Fibroblast of skin of right biceps (primary cell): ENCODE measurements at places on chromosomes 3 and 15.
A peak's percentile ranks its signal among the peaks of the same experiment; 100 is the strongest.

DNA sequence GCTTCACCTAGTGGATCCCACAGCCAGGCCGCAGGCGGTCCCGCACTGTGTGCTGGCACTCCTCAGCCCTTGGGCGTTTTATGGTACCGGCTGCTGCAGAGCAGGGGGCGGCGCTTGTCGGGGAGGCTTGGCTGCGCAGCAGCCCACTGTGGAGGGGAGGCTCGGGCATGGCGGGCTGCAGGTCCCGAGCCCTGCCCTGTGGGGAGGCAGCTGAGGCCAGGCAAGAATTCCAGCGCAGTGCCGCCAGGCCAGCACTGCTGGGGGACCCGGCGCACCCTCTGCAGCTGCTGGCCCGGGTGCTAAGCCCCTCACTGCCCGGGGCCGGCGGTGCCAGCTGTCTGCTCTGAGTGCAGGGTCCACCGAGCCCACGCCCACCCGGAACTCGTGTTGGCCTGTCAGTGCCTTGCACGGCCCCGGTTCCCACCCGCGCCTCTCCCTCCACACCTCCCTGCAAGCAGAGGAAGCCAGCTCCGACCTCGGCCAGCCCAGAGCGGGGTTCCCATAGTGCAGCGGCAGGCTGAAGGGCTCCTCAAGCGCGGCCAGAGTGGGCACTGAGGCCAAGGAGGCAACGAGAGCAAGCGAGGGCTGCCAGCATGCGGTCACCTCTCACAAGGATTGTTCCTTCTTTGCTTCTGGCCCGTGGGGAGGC is 435.0 kb upstream of the ATP10A start:
- no peak for DNase-seq

DNA sequence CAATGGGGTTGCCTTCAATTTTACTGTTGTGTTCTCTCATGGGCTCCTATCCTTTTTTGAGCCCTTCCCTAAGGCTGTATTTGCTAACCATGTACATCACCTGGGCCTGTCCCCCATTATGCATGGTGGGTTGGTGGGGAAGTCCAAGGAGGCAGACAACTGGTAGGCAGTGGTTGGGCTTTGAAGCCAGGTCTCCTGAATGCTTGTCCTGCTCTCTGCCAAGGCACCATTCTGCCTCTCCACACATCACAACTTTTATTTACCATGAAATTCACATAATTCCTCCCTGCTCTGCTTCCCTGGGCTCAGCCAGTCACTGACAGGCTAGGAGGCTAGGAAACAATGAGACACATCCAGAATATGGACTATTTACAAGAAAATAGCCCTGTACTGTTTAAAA is 41.0 kb upstream of the COPB2 start:
- DNase-seq = peak; percentile 3

GRCh38 chr3:151016478-151016795 is 43.9 kb upstream of the CLRN1 start:
- peak; percentile 77 for DNase-seq

DNA sequence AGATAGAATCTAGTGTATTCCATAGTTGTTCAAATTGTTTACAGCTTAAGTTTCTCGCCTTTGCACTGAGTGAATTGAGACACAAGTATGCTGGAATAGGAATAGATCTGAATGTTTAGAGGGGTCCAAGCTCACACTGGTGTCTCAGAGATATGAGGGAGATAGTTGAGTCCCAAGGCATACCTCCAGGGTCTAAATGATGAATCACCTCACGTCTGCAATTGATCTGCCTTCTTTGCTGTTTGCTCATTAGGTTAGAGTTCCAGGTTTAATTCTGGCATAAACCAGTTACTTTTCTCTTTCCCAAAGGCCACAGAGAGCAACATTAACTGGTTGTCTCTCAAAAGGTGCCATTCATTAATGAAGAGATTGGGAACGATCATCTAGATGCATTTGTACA is 106.3 kb upstream of the MME start:
- DNase-seq = peak; percentile 47

GRCh38 chr15:83066034-83066733 is 868 bp downstream of the BTBD1 start:
- peak; percentile 11 for DNase-seq

DNA sequence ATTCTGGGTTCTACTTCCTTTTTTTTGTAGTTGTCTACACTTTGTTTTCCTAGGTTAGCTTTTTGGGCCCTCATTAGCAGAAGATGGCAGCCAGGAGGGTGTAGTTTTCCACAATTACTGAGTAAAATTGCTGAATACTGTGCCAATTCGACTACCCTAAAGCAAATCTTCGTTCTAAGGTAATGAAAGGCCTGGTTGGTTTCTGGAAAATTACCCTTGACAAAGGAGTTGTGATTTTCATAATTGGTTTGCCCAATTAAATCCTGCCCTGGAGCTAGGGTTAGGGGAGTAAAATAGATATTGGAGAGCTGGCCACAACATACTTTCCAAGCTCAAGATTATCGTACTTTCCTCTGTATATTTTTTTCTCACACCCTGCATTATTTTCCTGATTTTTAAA is 293.0 kb downstream of the OXSM start:
- no peak for DNase-seq

DNA sequence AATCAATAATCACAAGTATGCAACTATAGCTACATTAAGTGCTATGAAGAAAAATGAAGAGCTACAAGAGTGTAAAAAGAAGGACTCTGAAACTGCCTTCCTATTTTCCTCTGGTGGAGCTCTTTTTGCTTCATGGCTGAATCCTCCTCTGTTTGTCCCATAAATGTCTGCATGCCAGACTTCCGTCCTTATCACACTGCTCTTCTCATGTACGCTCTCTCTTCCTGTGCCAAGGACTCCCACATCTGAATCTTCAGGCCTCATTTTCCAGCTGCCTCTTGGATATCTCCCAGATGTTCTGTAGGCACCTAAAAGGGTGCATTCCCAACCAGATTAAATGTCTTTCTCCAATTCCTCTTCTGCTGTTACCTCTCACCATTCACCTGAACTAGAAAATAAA is 123.7 kb downstream of the MECOM start:
- DNase-seq = no peak

GRCh38 chr3:53202331-53203015 is 41.5 kb downstream of the PRKCD start:
- DNase-seq = no peak

DNA sequence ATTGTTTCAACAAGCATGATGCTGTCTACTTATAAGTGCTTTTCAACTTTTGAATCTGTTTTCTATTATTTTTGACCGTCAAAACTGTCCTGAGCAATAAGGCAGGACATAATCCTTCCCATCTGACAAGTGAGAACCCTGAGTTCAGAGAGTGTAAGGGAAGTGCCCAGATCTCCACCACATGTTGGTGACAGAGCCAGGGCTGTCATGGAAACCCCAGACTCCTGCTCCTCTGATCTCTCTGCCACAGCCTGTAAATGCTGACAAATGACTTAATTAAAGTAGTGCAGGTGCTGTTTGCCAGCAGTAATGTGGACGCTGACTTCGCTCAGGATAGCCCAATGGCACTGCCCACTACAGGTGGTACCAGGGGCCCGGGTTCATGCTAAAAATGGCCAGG is 40.3 kb downstream of the SPSB4 start:
- DNase-seq = no peak

- DNase-seq = peak; percentile 100
These were observed 181.4 kb downstream of the SMAD6 start for GRCh38 chr15:66883284-66883911.

GRCh38 chr3:154121701-154122551 is 736 bp downstream of the ARHGEF26 start:
- peak; percentile 36 for DNase-seq

GRCh38 chr3:30951826-30952225 is 57.4 kb upstream of the GADL1 start:
- DNase-seq = peak; percentile 46

GRCh38 chr3:31762097-31762764 is 218.8 kb downstream of the OSBPL10 start:
- DNase-seq = no peak

GRCh38 chr15:78681281-78682003 is 40.4 kb upstream of the CHRNB4 start:
- DNase-seq = no peak

DNA sequence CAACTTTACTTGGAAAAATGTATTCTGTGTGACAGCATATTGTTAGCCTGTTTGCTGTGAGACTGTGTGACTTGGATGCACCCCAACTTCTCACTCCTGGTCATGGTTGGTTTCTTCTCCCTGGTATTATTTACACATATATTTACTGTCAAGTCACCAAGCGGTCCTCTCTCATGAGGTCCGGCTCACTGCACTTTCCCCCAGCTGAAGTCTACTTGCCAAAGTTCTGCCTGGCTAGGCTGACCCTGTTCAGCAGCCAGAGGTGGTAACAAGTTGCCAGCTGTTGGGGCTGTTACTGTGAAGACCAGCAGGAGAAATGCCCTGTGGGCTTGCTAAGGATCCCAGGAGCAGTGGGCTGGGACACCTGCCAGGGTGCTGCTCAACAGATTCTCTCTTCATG is 337.5 kb downstream of the MFSD1 start:
- no peak for DNase-seq

DNA sequence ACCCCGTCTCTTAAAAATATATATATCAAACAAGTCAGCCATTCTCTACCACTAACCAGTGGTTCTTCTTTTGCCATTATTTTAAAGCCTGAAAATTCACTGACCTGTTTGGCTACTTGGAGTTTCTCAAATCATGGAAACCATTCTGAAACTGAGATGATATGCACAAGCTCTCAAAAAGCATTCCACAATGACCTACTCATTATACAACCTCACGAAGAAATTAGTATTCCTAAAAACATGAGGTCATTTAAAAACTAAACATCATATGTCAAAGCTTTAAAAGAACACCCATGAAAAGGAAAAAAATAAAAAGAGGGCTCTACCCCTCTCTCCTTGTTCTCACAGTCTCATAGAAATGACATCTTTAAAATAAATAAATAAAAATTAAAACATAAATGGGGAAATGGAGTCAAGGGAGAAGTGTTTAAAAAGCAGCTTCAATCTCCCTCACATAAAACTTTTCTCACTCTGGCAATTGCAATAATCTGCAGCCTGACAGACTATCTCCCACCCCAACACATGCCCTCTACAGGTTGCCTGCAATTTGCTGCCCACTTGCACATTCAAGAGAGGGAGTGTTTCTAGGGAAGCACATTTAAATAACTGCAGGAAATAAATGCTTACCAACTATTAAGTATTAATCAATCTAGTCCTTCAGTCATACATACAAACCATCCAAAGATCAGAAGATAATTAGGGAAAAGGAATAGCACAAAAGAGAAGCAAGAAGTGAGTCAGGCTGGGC is 73.3 kb downstream of the TRANK1 start:
- DNase-seq = no peak

GRCh38 chr15:93982226-93982727 is 249.1 kb upstream of the MCTP2 start:
- DNase-seq = peak; percentile 24

DNA sequence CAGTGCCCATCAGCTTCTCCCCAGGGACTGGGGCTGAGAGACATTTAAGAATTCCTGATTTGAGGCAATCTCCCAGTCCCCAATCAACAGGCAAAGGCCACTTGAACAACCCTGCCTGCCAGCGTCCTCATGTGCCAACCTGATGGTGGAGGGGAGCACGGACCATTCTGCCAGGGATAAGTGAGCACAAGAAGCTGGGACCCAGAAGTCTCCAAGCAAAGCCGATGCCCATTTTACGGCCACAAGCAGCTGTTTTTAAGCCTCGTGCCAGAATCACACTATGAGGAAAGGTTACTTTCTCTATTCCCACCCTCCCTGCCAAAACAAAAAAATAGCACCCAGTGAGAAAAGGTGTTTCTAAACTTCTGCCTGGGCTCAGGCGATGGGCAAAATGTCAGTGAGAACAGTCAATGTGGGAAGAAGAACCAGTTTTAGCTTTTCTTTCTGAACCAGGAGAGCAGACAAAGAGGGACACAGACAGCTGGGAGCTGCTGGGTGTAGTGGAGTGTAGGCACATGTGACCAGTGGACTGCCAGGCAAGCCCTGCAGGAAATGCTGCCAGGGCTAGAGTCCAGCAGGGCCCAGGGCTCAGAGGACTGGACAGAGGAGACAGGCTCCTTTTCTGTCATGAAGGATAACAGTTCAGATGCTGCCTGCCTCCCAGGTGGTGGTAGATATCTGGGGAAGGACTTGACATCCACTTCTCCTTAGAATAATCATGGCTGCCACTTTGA is 57.7 kb downstream of the ATP2B2 start:
- no peak for DNase-seq

DNA sequence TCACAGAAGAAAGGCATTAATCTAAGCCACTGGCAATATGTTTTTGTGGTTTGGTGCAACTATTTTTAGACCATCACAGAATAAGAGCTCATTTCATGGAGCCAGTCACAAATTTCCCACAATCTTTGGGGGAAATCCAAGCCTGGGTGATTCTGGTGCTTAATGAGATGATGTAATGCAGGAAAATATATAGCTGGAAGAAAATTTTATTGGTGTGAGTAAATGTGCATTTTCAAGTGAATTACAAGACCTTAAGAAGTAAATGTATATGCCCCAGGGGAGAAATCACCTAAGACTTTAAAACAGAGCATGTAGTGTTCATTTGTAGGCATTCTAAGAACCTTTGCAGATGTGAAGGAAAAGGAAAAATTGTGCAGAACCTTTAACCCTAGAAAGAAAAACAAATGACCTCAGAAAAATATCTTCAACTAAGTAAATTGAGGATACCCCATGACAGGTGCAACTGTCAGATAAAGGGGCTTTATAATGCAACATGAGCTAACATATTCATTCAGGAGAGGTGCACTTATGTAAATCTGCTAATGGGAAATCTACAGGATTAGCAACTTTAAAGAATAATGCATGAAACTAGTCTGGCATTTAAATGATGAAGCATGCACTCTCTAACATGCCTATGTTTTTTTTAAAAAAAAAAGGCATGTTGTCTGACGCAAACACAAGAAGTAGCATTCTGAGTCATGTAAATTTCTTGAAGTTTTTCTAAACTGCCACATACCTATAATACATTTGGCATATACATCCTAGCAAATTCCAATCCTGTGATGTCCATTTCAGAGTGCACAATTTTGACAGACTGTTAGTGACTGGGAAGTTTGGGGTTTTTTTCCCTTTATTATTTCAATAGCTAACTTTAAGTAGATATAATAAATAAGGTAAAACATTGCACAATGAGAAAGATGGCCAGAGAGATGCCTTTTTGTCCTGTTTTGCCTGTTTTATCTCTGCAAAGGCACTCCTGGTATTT is 105.1 kb downstream of the MEX3B start:
- DNase-seq = peak; percentile 97
